Stimulated activated CD8-positive, alpha-beta memory T cell treated with anti-CD3 and anti-CD28 coated beads, Interleukin-15, amount 100 ng/mL, for 4 hours (primary cell): ENCODE measurements at places on chromosomes 2 and 18.

DNA sequence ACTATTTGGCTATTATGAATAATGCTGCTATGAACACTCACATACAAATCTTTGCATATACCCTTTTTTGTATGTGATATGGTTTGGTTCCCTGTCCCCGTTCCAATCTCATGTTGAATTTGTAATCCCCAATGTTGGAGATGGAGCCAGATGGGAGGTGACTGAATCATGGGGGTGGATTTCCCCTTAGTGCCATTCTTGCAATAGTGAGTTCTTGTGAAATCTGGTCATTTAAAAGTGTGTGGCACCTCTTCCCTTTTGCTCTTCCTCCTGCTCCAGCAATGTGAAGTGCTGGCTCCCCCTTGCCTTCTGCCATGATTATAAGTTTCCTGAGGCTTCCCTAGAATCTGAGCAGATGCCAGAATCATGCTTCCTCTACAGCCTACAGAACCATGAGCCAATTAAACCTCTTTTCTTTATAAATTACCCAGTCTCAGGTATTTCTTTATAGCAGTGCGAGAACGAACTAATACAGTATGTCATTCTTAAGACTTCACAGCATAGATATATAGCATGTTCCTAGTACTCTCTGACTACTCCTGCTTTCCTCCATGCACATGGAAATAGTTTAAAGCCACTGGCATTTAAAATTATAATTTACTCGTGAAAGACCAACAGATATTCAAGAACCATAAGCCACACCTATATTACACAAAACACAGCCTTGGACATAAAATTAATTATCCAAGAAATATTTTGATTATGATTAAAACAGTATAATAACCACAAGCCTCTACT is 75.2 kb downstream of the COBLL1 start:
- no peak for DNase-seq

DNA sequence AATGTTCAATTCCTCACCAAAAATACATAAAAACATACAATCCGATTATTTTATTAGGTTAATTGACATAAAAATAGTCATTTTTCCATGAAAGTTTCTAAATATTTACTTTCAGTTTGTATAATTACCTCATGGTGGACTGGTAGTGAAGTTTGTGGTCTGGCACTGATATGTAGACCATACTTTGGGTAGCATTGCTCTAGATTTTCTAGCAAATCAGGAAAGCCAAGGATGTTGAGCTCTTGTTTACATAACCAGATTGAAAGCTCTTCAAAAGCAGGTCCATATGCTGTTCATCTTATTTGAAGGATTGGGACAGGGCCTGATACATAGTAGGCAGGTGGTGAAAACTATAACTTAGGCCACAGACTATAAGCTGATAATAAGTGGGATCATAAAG is 61.8 kb downstream of the COMMD1 start:
- DNase-seq, result no peak

DNA sequence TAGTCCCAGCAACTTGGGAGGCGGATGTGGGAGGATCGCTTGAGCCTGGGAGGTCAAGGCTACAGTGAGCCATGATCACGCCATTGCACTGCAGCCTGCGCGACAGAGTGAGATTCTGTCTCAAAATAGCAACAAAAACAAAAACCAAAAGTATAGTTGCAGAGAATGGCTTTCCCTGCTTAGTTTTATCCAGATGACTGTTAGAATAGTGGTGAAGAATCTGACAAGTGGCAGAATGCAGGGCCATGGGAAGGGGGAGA is 53.8 kb downstream of the NEDD4L start:
- DNase-seq, result no peak

DNA sequence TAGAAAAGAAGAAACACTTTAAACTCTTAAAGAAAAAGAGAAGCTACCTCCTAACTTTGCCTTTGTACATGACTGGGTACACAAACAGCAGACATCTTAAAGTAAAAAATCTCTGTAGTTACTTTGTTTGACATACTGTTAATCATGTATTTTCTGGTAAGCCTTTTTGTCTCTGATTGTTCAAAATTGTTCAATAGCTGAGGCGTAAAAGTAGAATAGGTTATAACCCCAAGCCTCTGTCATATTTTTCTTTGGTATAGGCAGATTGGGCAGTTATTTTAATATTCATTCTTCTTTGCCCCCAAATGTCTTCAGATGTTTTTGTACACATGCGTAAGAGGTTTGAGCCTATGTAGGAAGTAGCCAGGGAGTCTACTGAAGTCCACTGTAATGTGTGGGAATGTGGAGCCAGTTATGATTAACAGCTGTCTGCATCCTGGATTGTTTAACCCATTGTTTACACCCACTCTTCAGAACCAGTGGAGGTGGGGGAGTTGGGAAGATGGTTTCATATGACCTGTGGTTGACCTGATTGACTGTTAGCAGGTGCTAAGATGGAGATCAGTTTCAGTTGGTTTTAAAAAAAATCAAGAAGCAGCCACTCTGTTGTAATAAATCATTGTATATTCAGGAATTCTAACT is 150.5 kb downstream of the TANC1 start:
- DNase-seq, result no peak

GRCh38 chr2:138079976-138080375 is 115.7 kb downstream of the HNMT start:
- no peak for DNase-seq

GRCh38 chr2:175111200-175111657 is 56.8 kb downstream of the ATF2 start:
- DNase-seq, result no peak

DNA sequence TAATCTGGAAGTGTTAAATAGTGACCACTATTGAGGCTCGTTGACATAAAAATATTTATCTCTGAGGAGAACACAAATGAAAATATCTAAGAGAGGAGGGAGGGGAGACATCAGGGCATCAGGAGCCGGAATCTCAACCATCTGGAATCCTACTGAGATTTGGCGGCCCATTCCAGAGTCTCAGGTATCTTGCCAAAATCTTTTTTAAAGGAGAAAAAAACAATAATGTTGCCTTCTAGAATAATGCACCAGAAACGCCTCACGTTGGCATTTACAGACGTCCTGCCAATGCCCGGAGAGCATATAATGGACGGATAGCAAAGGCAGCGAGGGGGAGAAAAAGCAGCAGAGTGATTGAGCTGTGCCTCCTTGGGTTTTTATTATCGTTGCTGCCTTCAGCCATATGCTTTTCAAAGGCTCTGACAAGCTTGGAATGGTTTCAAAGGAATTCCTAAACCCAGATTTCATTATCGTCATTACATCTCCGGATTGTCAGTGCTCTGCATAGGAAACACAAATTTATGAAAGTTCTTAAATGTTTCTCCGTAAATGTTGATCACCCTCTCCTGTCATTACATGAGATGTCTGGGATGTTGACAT is 30.9 kb upstream of the EGR4 start:
- DNase-seq, result no peak

- DNase-seq, result no peak
Observed at GRCh38 chr2:143696651-143697050, 567.4 kb downstream of the ARHGAP15 start.

DNA sequence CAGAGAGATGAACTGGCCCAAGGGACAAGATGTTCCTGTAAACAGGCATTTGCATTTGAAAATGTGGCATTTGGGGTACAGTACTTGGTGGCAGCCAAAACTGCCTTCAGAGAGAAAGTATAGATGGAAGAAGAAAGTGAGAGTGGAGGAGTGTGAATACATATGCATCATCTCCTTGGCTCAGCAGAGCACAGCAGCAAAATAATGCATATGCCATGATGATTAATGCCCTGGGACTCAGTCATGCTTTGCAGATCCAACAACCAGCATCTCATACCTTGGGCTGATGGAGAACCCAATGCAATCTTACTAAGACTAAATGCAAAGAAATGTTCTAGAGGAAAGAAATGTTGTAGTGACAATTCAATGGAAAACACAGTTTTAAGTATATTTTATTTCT is 29.7 kb upstream of the CYTIP start:
- DNase-seq, result no peak

GRCh38 chr2:117058366-117058765 is 756.1 kb upstream of the DDX18 start:
- DNase-seq, result no peak
